ENCODE measurements at places on chromosomes 2 and 18. TPM values are rescaled to one million over a fixed set of nuclear protein-coding genes. Genes with fewer than 3 reads are reported as not detected.

Gene CAPN14
- polyA plus RNA-seq, result not detected

Gene UGT1A8
- polyA plus RNA-seq, result not detected

DNA sequence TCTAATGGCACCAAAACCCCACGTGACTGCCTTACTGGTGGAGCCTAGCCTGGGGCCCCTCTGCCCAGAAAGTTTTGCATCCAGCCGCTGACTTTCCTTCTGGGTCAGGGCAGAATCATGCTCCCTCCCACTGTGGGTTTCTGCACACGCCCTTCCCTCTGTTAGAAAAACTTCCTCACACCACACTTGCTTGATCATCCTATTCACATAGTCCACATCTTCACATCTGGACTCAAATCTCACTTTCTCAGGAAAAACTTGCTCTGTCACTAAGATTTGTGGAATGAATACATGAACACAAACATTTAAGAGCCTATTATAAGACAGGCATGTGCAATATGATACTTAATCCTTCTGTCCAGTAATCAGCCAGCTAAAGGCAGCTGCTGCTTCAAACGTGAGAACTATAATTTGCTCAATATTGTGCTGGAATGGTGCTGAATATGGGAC, 274.7 kb downstream of the RND3 start:
- H3K36me3 ChIP-seq, result no peaks in the 10 kb centered on the region
- no peaks in the 10 kb centered on the region for H3K27me3 ChIP-seq
- H3K27ac ChIP-seq, result peak overlapping the region; percentile 42
- H3K4me1 ChIP-seq, result peaks cover 37% of the 10 kb centered on the region
- DNase-seq, result peak; percentile 61
- H3K4me3 ChIP-seq, result no peak overlapping the region

DNA sequence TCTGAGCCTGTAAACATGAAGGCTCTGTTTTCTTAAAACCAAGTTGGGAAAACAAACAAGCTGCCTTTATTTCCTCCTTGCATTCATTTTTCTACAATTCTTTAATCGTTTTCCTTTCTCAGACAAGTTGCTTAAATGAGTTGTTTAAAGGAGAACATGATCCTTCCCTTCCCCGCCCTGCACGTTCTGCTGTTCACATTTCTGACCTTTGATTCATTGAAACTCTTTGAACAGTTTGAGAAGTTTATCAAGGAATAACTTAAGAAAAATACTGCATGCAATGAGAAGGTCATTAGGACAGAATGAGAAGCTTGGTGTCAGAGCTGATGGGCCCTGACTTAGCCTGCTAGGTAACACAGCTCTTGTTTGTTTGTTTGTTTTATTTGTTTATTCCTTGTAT, 181.6 kb downstream of the PARD3B start:
- H3K27me3 ChIP-seq, result no peaks in the 10 kb centered on the region
- no peak overlapping the region for H3K4me3 ChIP-seq
- peaks cover 13% of the 10 kb centered on the region for H3K4me1 ChIP-seq
- H3K27ac ChIP-seq, result no peak overlapping the region
- H3K36me3 ChIP-seq, result no peaks in the 10 kb centered on the region

Gene TMEFF2
- not detected for polyA plus RNA-seq

DNA sequence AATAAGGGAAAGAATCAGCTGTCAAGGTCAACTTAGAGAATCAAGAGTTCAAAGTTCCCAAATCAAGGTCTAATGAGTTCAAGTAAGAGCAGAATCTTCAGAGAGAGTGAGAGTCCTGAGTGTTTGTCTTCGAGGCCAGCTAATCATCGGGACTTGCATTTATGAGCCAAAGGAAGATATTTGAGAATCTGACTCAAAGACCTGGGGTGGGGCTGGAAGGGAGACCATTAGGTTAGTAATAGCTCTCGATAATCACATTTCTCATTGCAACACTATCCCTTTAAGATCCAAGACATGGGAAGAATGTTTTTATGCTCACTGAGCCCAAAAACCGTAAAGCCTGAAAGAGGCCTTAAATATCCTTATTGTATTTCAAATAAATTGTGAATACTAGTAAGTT, 72.0 kb upstream of the FSHR start:
- no peak for DNase-seq
- no peaks in the 10 kb centered on the region for H3K27me3 ChIP-seq
- H3K4me1 ChIP-seq, result no peaks in the 10 kb centered on the region
- H3K36me3 ChIP-seq, result no peaks in the 10 kb centered on the region
- no peak overlapping the region for H3K27ac ChIP-seq
- H3K4me3 ChIP-seq, result no peak overlapping the region

DNA sequence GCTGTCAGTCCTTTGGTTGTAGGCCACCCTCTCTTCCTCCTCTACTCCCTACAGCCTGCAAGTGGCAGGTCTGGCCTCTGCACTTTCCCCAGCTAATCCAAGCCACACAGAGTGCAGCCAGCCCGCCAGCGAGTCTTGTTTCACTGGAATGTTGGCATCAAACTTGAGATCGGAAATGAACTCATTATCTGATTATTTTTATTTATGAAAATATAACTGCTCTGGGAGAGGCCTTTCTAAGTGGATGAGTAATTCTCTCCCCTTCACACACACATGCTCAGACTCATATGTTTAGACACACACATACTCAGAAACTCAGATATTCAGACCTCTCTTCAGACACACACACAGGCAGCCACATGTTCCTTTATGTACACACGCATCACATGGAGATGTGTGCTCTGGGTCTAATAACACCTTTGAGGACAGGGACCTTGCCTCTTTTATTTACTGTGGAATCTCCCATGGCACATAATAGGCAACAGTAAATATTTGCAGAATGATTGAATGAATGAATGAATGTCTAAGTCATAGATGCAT, 151.3 kb downstream of the ZFP36L2 start:
- H3K4me3 ChIP-seq, result no peak overlapping the region
- peaks cover 61% of the 10 kb centered on the region for H3K4me1 ChIP-seq
- H3K36me3 ChIP-seq, result no peaks in the 10 kb centered on the region
- H3K27me3 ChIP-seq, result no peaks in the 10 kb centered on the region

DNA sequence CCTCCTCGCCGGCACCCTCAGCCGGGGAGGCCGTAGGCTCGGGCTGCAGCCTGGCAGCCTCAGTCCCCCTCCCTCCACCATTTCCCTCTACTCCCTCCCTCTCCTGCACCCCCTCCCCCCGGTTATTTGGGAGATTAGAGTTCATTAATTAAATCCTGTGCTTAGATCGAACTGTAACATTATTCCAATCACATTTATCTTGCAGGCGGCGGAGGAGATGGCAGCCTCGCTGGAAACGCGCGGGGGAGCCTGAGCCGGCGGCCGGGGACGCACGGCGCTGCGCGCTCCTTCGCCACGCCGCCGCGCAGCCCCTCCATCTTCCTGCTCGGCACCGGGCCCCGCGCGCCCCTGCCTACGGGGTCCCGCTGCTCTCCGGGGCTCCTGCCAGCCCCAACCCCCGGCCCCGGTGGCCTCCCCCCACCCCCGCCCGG, at the start of gene ST8SIA3:
Gene ST8SIA3 (plus strand): TSS at position 287 of the 431 bp plus-strand sequence. CDS start 290 bp downstream, outside the sequence.
- no peak within 1 kb of the TSS for H3K27ac ChIP-seq
- H3K4me1 ChIP-seq, result no peaks in the 10 kb centered on the region

DNA sequence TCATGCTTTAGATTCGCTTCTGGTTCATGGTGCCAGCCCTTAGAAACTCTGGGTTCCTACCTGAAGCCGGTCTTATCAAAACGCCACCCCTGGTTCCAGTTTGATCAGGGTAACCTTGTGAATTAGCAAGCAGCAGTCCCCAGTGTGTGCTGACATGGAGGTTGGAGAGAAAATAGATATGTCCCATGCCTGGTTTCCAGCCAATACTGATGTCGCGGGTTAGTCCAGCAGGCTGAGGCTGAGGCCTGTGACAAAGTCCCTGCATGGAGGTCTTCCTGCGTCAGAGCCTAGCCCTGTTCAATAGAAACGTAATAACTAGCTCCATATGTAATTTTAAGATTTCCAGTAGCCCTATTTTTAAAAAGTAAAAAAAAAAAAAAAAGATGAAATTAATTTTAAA, 28.2 kb downstream of the LPIN1 start:
- peak; percentile 9 for DNase-seq
- H3K4me1 ChIP-seq, result peaks cover 17% of the 10 kb centered on the region
- H3K36me3 ChIP-seq, result peaks cover 10% of the 10 kb centered on the region
- H3K27me3 ChIP-seq, result no peaks in the 10 kb centered on the region

DNA sequence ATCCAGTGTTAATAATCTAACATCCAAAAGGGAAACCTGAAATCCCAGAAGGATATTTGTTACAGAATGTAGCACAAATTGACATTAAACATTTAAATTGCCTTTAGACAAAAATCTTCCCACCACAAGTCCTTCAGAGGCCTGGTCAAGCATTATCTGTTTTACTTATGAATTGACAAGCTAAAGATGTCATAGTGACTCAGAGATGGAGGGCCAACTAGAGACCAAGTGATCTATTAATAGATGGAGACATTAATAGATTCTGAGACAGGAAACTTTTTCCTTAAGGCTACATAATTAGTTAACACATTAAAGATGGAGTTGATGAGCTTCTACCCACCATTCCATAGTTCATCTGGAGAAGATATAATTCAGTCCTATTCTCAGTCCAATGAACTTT, 526.2 kb downstream of the IRS1 start:
- no peak overlapping the region for H3K27ac ChIP-seq
- H3K4me1 ChIP-seq, result no peaks in the 10 kb centered on the region
- no peaks in the 10 kb centered on the region for H3K27me3 ChIP-seq
- H3K4me3 ChIP-seq, result no peak overlapping the region
- H3K36me3 ChIP-seq, result no peaks in the 10 kb centered on the region

GRCh38 chr2:241640165-241640795, 2.8 kb downstream of the ATG4B start:
- H3K36me3 ChIP-seq, result no peaks in the 10 kb centered on the region
- no peak overlapping the region for H3K27ac ChIP-seq
- no peaks in the 10 kb centered on the region for H3K27me3 ChIP-seq

- DNase-seq, result peak; percentile 27
- H3K27me3 ChIP-seq, result 0 out of 2 replicates have a peak, but pooled peaks cover 6% of the 10 kb centered on the region
- H3K36me3 ChIP-seq, result no peaks in the 10 kb centered on the region
- H3K4me3 ChIP-seq, result peak overlapping the region; percentile 88
These were observed 1.5 kb upstream of the BUB1 start for GRCh38 chr2:110679337-110679707.

GRCh38 chr2:70328921-70329561, 27.2 kb upstream of the FAM136A start:
- H3K36me3 ChIP-seq, result no peaks in the 10 kb centered on the region
- no peak overlapping the region for H3K4me3 ChIP-seq
- peak; percentile 58 for DNase-seq
- no peak overlapping the region for H3K27ac ChIP-seq

Gene SUCLG1
- polyA plus RNA-seq, result 92.1 TPM

Gene MBOAT2
- 103 TPM for polyA plus RNA-seq

GRCh38 chr2:120953066-120953756, 217.5 kb downstream of the GLI2 start:
- H3K4me3 ChIP-seq, result no peak overlapping the region
- H3K27me3 ChIP-seq, result no peaks in the 10 kb centered on the region
- H3K4me1 ChIP-seq, result no peaks in the 10 kb centered on the region
- H3K27ac ChIP-seq, result no peak overlapping the region

GRCh38 chr2:20680744-20681375, 13.9 kb downstream of the GDF7 start:
- no peak overlapping the region for H3K27ac ChIP-seq
- no peak overlapping the region for H3K4me3 ChIP-seq
- no peak for DNase-seq
- no peaks in the 10 kb centered on the region for H3K27me3 ChIP-seq
